Umbilical cord (tissue), 2 donors: ENCODE measurements at places on chromosomes 11 and 22. TPM values are rescaled to one million over a fixed set of nuclear protein-coding genes. Genes with fewer than 3 reads are reported as not detected.

The CD248 gene
- total RNA-seq = 20.7 TPM

DNA sequence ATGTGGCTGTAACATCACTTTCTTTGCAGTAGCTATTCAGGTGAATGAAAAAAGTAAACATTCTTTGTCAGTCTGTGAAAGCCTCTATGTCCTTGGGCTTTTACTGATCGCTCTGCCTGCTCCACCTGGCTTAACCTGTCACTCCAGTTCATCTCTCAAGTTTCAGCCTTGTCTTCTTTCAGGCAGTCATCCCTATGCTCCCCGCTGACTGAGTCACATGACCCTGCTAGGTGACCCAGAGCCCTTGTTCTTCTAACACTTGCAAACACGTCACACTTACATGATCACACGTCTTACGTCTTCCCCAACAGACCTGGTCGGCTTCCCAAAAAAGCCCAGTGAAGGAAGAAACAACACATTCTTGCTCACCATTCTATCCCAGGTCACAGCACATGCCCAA, 499.3 kb upstream of the TENM4 start:
- peak; percentile 4 for DNase-seq

GRCh38 chr11:40037005-40037404, 1422.4 kb downstream of the LRRC4C start:
- DNase-seq = no peak

- DNase-seq = no peak
Observed at GRCh38 chr11:76902121-76903014, 41.6 kb downstream of the ACER3 start.

DNA sequence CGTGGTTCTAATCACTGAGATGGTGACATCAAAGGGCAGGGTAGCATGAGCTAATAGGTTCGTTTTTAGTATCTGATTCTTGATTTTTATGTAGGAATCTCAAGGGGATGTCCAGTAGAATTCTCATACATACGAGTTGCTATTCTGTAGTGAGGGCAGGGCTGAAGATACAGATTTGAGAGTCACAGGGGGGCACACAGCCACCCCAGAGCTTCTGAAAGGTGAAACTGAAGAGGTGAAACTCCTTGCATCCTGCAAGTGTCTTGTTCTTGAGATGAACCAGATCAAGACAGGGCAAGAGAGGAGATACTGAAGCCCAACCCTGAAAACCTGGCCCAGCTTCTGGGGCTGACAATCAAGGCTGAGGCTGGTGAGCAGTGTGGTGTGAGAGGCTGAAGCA, 35.6 kb upstream of the TMEM123 start:
- no peak for DNase-seq

The SMTNL1 gene
- not detected for total RNA-seq

- DNase-seq = peak; percentile 25
Observed at GRCh38 chr11:118088531-118088930, 1.8 kb upstream of the SMIM35 start.

DNA sequence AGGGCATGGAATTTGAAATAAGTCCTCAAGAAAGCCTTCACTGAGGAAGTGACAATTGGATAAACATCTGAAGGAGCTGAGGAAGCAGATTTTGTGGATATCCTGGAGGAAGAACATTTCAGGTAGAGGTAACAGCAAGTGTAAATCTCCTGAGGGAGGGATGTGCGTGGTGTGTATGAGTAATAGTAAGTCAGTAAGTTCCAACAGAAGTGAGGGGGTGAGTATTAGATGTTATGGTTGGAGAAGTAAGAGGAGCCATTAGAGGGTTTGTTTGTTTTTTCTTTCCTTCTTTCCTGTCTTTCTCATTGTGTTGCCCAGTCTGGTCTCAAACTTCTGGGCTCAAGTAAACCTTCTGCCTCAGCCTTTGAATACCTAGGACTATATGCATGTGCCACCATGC, 29.0 kb downstream of the ANKRD42 start:
- DNase-seq = no peak

GRCh38 chr11:81915045-81915444, 818.6 kb downstream of the FAM181B start:
- DNase-seq = no peak

The YDJC gene
- total RNA-seq = not detected

- DNase-seq = no peak
Observed at GRCh38 chr11:121588747-121589146, 136.0 kb upstream of the SORL1-AS1 start.

- no peak for DNase-seq
Observed at GRCh38 chr11:2277933-2278523, 7.6 kb upstream of the ASCL2 start.

DNA sequence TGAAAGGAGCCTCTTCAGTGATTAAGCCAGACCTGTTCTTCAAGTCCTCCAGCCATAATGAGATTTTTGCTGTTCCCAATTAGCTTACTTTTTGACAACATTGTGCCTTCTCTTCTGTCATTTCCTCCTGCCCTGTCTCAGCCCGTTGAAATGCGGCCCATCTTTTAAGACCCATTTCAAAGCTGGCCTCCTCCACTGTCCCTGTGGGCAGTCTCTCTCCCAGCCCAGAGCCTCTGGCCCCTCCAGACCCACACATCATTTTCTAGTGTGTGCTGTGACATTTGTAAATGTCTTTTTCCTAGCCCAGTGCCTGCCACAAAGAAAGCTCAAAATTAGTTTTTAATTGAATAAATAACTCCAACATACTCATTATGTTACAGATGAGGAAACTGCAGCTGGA, 70.9 kb downstream of the BUD13 start:
- no peak for DNase-seq

GRCh38 chr11:16817351-16817750, 78.9 kb downstream of the C11orf58 start:
- DNase-seq = no peak

DNA sequence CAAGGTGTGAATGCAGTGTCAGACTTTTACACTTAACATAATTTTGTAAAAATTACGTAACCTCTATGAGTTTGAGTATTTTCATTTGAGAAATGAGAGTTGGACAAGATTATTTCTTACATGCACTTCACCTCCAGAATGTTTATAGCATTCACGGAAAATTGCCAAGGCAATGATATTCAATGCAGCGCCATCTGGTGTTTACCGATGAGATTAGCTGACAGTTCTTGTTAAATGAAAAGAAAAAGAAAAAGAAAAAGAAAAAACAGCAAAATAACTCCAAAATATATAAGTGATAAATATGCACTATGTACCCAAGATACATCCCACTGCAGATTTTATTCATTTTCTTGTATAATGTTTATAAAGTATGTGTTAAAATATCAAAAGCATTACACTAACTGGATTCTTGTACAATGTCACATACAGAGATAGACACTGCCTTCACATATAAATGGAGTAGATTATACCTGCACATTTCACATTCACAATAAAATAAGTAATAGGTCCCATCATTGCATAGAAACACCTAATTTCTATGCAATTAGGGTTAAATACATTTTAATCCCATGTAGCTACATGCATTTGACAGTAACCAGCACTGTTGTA, 976.3 kb upstream of the FAT3 start:
- peak; percentile 39 for DNase-seq

- no peak for DNase-seq
Observed at GRCh38 chr22:36422287-36423014, 34.7 kb upstream of the MYH9 start.
